ENCODE measurements at places on chromosomes 16 and 17.

- DNase-seq, result no peak
Measured at GRCh38 chr17:74515941-74516340, 15.3 kb downstream of the CD300LB start.

DNA sequence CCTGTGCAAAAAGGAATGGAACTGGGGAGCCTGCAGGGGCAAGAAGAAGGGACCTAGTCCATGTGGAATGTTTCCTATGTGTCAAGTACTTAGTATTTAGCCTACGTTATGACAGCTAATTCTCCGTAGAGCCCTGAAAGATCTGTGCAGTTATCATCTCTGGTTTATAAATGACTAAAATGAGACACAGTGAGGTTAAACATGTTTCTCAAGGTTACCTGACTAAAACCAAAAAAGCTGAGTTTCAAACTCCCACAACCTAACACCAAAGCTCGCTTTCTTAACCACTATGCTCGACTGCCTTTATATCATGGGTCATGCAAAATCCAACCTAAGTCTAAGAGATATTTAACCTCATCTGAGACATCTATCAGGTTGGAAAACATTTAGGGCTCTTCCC, 53.3 kb upstream of the CCL2 start:
- no peak for DNase-seq

GRCh38 chr17:28206292-28206691, 112.7 kb upstream of the TMEM97 start:
- DNase-seq, result no peak

DNA sequence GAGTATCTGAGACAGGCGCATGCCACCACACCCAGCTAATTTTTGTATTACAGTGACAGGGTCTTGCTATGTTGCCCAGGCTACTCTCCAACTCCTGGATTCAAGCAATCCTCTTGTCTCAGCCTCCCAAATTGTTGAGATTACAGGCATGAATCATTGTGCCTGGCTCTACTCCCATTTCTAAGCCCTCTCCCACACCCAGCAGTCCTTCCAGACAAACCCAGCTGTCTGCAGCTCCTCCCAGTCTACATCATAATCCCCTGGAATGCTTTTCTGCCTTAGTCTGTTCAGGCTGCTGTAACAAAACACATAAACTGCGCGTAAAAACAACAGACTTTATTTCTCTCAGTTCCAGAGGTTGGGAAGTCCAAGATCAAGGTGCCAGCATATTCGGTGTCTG, 144.5 kb downstream of the GRIN2A start:
- DNase-seq, result no peak

- DNase-seq, result no peak
Measured at GRCh38 chr17:9175700-9176467, 154.6 kb downstream of the NTN1 start.

DNA sequence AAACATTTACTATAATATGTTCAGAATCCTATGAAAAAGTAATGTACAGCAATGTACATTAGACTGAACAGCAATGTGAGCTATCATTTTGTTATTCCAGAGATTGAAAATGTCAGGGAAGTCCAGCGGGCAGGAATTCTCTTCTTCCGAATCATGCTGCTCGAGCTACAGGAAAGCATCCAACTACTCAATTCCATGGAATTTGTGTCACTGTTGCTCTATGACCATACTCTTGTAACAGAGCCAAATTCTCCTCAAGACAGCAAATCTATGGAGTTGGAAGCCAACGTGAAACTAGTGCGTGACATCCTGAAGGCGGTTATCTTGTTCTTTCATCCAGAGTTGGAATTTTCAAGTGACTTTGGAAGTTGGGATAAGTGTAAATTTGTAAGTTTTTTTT, 24.8 kb upstream of the NSRP1 start:
- DNase-seq, result no peak

DNA sequence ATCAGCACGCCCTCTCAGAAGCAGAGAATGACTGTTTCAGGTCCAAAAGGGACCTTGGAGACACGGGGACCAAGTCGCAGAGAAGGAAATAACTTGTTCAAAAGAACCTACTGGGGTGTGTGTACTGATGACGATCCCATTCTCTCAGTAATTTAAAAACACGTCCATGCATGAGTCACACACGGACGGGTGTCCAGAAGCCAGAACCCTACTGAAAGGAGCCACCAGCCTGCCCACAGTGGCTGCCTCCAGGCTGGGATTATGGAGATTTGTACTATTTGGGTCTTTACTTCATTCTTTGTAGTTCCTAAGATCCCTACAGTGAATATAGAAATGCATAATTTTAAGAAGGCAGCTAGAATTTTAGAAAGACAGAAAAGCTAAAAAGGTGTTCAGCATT, 27.8 kb downstream of the TMEM204 start:
- no peak for DNase-seq

DNA sequence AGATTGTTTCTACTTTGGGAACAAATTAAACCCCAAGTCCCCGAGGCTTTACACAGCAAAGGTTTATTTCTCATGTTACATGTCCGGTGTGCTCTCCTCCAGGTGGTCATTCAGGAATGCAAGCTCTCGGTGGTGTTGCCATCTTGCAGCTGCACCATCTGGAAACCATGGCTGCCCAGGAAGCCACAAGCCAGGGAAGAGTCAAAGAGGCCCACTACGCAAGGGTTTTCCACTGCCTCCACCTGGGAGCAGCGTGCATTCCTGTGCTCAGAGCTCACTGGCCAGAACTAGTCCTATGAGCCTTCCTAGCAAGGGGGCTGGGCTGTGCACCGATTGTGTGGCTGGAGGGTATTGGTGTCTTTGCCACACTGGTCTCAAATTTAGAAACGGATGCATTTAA, 128.8 kb upstream of the FOXF1 start:
- DNase-seq, result no peak

GRCh38 chr17:29590411-29591145, 1.1 kb upstream of the GIT1 start:
- DNase-seq, result peak; percentile 28

DNA sequence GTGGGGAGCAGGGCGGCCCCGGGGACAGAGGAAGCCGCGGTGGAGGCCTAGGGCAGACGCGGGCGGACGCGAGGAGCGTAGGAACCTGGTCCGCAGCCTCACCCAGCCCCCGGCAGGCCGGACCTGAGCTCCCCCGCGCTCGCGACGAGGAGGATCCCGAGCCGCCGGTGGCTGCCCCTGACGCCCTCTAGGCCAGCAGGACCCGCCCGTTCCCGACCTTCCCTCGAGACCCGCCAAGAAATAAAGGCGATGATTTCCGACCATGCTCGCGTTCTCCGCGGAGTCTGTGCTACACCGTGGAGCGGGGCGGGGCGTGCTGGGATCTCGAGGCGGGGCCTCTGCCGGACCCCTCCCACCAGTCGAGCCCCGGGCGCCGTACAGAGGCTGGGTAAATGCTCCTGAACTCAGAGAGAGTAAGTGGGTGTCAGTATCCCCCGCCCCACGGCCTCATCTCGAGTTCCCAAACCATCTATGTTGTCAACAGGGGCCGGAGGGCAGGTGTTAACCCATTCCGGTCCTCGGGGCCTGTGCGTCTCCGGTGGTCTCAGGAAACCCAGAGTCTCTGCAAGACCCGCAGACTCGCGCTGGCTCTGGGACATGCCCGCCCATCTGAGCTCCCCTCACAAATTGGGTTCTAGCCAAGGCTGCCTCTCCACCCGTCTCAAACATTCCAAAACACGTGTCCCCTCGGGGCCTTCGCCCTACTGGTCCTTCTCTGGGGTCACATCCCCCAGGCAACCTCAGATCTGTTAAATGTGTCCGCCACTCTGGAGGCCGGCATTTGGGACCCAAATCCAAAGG, 13.7 kb downstream of the SYCE1L start:
- peak; percentile 82 for DNase-seq

GRCh38 chr16:80627108-80627507, 86.3 kb downstream of the DYNLRB2 start:
- DNase-seq, result no peak

DNA sequence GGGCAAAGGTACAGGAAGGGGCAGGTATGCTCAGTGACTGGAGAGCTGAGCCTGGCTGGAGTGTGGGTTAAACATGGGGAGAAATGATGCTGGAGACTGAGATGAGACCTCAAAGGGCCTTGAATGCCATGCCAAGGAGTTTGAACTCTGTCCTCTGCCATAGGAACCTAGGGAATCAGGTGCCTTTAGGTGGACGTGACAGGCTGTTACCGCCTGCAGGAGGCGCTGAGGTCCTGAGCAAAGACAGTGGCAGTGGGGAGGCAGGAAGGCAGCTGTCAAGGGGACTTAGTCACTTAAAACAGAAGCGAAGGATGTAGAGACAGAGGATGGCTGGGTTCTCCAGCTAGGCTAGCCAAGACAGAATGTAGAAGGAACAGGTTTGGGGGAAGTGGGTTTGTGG, 9.1 kb downstream of the PSMB3 start:
- peak; percentile 41 for DNase-seq

DNA sequence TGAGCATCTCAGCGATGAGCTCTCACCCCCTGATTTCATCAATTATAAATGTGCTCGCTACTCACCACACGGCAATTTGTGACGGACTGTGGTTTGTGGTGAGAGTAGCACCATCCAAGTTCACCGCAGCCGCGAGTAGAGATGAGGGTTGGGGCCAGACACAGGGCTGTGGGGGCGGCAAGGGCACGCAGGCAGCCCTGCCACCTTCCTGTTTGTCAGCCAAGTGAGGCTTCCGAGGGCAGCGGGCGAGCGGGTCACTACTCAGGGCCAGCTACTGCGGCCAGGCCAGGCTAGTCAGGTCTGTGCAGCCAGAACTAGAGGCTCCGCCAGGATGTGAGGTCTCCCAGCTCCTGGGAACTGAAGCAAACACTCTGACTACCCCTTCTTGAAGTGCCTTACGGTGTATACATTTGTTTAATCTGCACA, 39.6 kb upstream of the MEOX1 start:
- DNase-seq, result peak; percentile 17

DNA sequence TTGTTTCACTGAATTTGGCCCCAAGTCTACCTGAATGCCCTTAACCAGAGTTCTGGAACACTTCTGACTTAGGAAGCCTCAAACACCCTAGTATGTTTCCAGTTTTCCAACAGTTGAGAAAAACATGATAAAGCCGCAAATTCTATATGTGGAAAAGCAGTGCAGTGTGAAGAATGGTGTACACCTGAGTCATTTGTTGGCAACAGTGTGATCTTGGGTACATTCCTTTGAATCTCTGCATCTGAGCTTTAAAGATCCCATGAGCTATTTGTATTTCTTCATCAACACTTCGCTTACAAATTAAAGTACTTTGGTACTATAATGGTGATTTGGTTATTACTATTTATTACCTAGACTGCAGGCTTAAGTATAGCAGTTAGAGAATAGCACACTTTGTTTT, 93.6 kb upstream of the TBX2 start:
- DNase-seq, result no peak

- no peak for DNase-seq
Measured at GRCh38 chr17:54891176-54891821, 9.4 kb upstream of the TOM1L1 start.

- no peak for DNase-seq
Measured at GRCh38 chr17:13981881-13982280, 87.4 kb upstream of the COX10 start.

DNA sequence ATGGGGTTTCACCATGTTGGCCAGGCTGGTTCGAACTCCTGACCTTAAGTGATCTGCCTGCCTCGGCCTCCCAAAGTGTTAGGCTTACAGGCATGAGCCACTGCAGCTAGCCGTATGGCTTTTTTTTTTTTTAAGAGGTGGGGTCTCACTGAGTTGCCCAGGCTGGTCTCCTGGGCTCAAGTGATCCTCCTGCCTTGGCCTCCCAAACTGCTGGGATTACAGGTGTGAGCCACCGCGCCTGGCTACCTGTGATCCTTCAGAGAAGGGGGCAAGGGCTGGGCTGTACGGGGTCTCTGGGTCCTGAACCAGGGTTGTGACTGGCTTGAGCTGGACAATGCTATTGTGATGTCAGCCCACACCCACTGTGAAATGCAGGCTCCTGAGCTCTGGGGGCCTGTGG, at the start of gene RNF151:
TSS of gene RNF151 (plus strand) at position 397 of the 400 bp plus-strand sequence. CDS start 26 bp downstream, outside the sequence.
- DNase-seq, result no peak
